ENCODE measurements at places on chromosomes 13 and 19. TPM values are rescaled to one million over a fixed set of nuclear protein-coding genes. Genes with fewer than 3 reads are reported as not detected.

MCF2L gene
- 32.0 TPM for total RNA-seq

ZNF708 gene
- 15.2 TPM for total RNA-seq

GPI gene
- total RNA-seq, result 618 TPM

CYP2A7 gene
- not detected for total RNA-seq

URAD gene
- not detected for total RNA-seq

LRP3 gene
- total RNA-seq, result 51.5 TPM

CYP4F11 gene
- total RNA-seq, result not detected

CKM gene
- total RNA-seq, result 406 TPM

DNA sequence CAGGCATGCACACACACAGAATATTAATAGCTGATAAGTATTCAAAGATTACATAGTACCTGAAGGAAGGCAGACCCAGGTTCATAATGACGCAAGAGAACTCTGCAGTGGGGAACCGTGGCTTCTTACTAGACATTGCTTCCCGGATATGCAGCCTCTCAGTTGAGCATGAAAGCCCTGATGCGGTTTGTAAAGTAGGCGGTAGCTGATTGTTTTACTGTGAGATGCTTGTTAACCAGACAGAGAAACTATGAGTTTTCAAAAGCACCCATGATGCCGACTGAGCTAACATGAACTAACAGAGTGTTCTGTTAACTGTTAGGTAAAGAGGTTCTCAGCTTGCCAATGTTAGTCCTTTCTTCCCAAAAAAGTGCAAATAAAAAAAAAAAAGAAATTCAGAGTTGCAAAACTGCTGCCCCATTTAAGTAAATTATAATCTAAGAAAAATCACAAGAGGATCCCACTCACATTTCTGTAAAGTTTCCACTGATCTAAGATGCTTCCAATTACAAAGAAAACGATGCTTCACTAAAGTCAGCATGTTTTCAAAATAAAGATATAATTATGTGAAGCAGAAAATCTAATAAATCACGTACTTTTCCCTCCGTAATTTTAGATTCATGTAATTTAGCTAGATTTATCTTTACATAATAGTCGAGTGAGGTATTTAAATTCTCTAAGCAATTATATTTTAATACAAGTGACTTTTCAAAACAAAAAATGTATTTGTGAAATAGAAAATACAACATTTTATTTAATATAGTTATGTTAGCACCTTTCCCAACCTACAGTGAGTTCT is 2.2 kb downstream of the FLT1 start:
- DNase-seq, result no peak
- H3K36me3 ChIP-seq, result no peaks in the 10 kb centered on the region
- no peaks in the 10 kb centered on the region for H3K27me3 ChIP-seq

GRCh38 chr13:25421612-25422011 is 49.8 kb downstream of the ATP8A2 start:
- H3K27me3 ChIP-seq, result peaks cover 10% of the 10 kb centered on the region
- no peak overlapping the region for H3K4me3 ChIP-seq
- H3K36me3 ChIP-seq, result no peaks in the 10 kb centered on the region
- no peaks in the 10 kb centered on the region for H3K4me1 ChIP-seq
- H3K27ac ChIP-seq, result no peak overlapping the region

GRCh38 chr13:92873029-92873428 is 353.6 kb upstream of the GPC6 start:
- H3K36me3 ChIP-seq, result no peaks in the 10 kb centered on the region
- no peak for DNase-seq
- no peaks in the 10 kb centered on the region for H3K4me1 ChIP-seq
- H3K27me3 ChIP-seq, result no peaks in the 10 kb centered on the region
- no peak overlapping the region for H3K4me3 ChIP-seq

DNA sequence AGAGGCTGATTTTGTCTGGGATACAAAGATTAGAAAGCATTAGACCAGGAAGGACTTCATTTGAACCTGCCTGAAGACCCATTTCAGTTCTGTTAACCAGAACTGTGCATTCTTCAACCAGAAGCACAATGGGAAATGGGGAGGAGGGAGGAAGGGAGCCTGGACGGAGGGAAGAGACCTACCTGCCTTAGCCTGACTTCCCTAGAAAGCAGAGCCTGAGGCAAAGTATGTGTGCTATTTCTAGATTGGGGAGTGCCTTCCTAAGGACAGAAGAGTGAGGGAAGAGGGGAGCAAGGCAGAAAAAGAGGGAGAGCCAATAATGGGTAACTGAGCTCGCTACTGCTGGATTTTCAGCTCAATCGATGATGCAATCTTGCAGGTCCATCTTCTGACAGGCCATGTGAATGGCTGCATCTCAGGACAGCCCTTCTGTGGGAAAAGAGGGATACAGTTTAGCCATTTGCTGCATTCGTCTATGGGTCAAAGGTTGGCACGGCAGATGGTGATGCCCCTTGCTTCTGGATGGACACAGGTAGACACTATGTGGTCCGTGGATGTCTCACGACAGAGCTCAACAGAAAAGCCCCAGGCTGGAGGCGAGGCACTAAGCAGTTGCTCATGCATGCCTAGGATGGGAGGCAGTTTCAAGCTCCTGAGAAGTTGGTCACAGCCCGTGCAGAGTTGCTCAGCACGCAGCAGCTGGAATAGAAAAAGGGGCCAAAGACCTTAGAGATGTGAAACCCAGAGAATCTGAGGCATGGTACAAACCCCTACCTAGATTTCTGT is 78.8 kb upstream of the UBL3 start:
- H3K4me1 ChIP-seq, result no peaks in the 10 kb centered on the region
- no peaks in the 10 kb centered on the region for H3K27me3 ChIP-seq
- H3K36me3 ChIP-seq, result no peaks in the 10 kb centered on the region
- no peak overlapping the region for H3K4me3 ChIP-seq

GRCh38 chr13:30509254-30510050 is 43.7 kb upstream of the HMGB1 start:
- no peaks in the 10 kb centered on the region for H3K27me3 ChIP-seq
- no peaks in the 10 kb centered on the region for H3K36me3 ChIP-seq
- H3K4me1 ChIP-seq, result no peaks in the 10 kb centered on the region
- no peak for DNase-seq
- no peak overlapping the region for H3K4me3 ChIP-seq

DNA sequence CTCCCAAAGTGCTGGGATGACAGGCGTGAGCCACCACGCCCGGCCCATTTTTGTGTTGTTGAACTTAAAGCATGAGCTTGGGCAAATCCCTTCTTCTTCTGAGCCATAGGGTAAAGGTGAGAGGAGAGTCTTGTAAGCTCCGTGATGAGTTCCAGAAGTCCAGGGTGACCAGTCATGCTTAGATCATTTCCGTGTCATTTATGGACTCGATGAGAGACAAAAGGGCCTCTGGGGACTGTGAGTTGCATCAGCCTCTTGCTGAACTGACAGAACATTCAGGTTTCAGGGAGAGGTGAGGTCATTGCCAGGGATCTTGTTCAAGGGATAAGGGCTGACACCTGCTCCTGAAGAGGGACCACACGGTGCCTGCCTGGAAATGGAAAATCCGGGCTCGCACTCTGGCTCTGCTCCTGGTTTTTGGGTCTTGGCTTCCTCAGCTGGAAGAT is 53.6 kb downstream of the GADD45B start:
- no peaks in the 10 kb centered on the region for H3K27me3 ChIP-seq
- peak; percentile 70 for DNase-seq
- no peaks in the 10 kb centered on the region for H3K36me3 ChIP-seq
- H3K27ac ChIP-seq, result no peak overlapping the region
- H3K4me3 ChIP-seq, result no peak overlapping the region

- no peak overlapping the region for H3K4me3 ChIP-seq
- no peak for DNase-seq
- H3K36me3 ChIP-seq, result no peaks in the 10 kb centered on the region
- no peak overlapping the region for H3K27ac ChIP-seq
- no peaks in the 10 kb centered on the region for H3K27me3 ChIP-seq
These were observed 32.2 kb downstream of the ZNF136 start for GRCh38 chr19:12194827-12195731.

GRCh38 chr19:43799502-43800142 is 2.6 kb downstream of the LYPD5 start:
- peaks cover 59% of the 10 kb centered on the region for H3K27me3 ChIP-seq
- H3K36me3 ChIP-seq, result no peaks in the 10 kb centered on the region
- DNase-seq, result no peak
- no peak overlapping the region for H3K4me3 ChIP-seq
- no peak overlapping the region for H3K27ac ChIP-seq

DNA sequence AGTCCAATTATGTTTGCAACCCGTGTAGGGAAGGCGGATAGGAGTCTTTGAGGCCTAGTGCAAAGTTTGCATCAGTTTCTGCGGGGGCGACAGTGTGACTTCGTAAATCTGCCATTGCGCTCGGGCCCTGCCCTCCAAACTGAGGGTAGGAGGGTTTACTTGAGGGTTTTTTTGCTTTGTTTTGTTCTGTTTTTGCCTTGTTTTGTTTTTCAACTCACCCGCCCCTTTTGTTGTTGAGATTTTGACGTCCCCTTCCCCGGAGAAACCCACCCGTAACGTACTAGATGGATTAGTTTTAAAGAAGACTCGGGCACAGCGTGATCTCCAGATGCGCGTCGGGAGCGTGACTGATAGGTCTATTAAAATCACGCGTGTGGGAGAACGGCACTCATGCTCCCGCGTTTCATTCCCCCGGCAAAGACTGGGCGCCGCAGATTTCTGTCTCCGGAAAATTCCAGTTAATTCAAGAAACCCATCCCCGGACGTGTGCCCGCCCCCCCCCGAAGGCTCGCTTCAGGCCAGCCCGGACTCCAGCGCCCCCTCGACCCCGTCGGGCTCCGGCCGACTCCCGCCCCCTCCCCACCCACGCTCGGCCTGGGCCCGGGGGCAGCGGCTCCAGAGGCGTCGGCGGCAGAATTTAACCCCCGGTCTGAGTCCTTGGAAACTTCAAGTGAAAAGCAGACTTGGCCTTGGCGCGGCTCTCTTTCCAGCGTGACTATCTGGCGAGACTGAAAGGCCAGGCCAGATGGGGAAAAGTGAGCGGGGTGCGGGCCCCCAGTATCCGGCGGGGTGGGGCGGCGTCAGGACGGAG is 5.0 kb downstream of the SOX1 start:
- no peak overlapping the region for H3K4me3 ChIP-seq
- H3K36me3 ChIP-seq, result no peaks in the 10 kb centered on the region
- no peak overlapping the region for H3K27ac ChIP-seq
- peaks cover 100% of the 10 kb centered on the region for H3K27me3 ChIP-seq
- DNase-seq, result no peak
- H3K4me1 ChIP-seq, result peaks cover 9% of the 10 kb centered on the region

DNA sequence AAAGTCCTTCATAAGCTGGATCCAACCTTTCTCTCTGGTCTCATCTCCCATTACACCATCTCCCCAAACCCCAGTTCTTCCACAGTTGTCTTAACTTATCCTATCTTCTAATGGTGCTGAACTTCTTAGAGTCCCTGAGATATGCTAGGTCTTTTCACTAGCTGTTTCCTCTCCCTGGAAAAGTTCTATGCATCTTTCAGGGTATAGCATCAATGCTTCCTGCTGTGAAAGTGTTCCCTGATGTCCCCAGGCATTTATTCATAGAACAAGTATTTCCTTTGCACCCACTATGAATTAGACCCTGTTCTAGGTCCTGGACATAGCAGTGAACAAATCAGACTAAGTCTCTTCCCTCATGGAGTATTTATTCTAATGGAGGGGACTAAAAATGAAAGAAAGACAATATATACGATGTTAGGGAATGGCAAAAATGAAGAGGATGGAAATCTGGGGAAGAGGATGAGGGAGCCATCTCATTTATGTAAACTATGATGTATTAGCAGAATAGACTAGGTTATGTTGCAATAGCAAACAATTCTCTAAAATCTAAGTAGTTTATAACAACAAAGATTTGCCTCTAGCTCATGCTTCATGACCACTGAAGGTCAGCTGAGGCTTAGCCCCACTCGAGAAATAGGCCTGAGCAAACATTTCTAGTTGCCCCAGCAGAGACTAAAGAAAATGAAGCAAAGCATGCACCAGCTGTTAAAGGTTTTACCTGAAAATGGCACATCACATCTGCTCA is 120.0 kb downstream of the CYSLTR2 start:
- no peak overlapping the region for H3K4me3 ChIP-seq
- DNase-seq, result no peak
- no peak overlapping the region for H3K27ac ChIP-seq
- H3K27me3 ChIP-seq, result no peaks in the 10 kb centered on the region
- no peaks in the 10 kb centered on the region for H3K36me3 ChIP-seq

GRCh38 chr13:44542361-44542760 is 33.8 kb downstream of the TSC22D1 start:
- H3K27ac ChIP-seq, result no peak overlapping the region
- no peaks in the 10 kb centered on the region for H3K27me3 ChIP-seq
- no peak overlapping the region for H3K4me3 ChIP-seq
- H3K36me3 ChIP-seq, result peaks cover 12% of the 10 kb centered on the region
- peaks cover 4% of the 10 kb centered on the region for H3K4me1 ChIP-seq

DNA sequence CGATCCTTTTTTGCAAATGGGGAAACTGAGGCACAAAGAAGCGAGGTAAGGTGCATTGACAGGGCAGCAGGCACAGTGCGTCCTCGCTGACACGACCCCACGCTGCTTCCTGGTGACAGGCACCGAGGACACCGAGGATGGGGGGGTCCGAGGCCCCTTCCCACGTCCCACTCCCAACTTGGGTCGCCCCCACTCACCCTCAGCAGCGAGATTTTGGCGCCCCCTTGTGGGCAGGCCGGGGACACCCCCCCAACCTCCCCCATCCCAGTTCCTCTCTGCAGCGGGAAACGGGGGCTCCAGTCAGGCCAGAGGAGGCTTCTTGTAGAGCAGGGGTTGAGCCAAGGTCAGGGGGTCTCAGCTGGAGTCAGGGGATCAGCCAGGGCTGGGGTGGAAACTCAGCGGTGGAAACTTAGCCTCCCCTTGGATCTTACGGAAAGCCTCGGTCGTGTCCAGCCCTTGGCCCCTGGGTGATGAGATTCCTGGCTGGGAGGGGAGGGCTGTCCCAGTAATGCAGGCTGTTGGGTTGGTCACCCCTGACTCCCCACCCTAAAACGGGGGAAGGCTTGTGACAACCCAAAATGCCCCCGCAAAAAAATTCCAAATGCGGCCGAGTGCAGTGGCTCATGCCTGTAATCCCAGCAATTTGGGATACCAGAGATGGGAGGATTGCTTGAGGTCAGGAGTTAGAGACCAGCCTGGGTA is 8.2 kb downstream of the SMIM24 start:
- no peaks in the 10 kb centered on the region for H3K27me3 ChIP-seq
- H3K4me1 ChIP-seq, result no peaks in the 10 kb centered on the region
- H3K27ac ChIP-seq, result no peak overlapping the region
- peak; percentile 53 for DNase-seq
- no peak overlapping the region for H3K4me3 ChIP-seq

DNA sequence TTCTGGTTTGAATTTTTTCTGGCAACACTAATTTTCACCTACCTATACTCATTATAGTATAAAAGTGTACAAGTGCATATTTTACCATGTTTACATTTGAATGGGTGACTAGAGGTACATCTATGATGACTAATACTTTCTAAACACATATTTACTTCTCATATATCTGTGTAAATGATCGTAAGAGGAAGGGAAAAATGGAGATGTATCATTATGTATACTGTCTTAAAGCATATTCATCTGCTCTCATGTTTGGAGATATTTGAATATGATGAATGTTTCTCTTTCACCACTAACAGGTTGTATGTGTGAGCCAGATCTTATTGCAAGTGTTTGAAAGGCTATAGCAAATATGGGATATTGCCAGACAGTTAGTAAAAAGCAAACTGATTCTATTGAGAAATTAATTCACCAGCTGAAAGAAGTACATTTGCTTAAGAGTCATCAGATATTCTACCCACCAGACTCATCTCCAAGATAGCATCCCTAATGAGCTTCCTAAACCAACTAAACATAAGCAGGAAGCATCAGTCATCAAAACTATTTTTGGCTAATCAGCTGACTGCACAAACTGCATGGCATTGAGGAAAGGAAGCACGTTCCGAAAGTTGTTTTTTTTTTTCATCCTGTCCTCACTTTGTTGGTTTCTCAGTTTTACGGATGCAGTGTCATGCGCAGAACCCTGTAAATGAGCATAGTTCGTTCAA is 738.2 kb downstream of the GPC5 start:
- H3K27me3 ChIP-seq, result no peaks in the 10 kb centered on the region
- no peaks in the 10 kb centered on the region for H3K36me3 ChIP-seq
- H3K4me1 ChIP-seq, result no peaks in the 10 kb centered on the region
- no peak overlapping the region for H3K27ac ChIP-seq
- peak; percentile 21 for DNase-seq
- H3K4me3 ChIP-seq, result no peak overlapping the region

All from cardiac muscle cell (in vitro differentiated cells and primary cell).